Neuronal stem cell (in vitro differentiated cells): ENCODE measurements at places on chromosomes 7 and 10.

DNA sequence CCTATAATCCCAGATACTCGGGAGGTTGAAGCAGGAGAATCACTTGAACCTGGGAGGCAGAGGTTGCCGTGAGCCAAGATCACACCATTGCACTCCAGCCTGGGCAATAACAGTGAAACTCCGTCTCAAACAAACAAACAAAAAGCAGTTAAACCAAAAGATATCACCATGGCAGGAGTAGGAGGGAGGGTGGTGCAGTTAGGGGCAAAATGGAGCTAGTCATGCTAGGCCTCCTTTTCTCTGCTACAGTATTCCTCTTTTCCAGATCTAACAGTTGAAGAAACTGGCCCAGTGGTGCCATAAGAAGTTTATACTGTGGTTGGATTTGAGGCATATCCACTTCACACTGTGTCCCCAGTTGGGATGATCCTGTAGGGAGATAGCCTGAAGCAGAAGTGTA, 261.6 kb downstream of the SKIDA1 start:
- no peak for DNase-seq

DNA sequence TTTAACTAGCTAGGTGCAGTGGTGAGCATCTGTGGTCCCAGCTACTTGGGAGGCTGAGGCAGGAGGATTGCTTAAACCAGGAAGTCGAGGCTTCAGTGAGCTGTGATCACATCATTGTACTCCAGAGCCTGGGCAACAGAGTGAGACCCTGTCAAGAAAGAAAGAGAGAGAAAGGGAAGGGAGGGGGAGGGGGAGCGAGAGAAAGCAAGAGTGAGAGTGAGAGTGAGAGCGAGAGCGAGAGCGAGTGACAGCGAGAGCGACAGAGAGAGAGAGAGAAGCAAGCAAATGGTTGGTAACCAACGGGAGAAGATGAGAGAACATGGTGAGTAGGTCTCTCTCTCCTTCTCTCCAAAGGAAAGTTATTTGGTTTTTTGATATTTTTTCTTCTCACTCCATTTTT, 69.8 kb upstream of the DGKI start:
- DNase-seq: no peak

DNA sequence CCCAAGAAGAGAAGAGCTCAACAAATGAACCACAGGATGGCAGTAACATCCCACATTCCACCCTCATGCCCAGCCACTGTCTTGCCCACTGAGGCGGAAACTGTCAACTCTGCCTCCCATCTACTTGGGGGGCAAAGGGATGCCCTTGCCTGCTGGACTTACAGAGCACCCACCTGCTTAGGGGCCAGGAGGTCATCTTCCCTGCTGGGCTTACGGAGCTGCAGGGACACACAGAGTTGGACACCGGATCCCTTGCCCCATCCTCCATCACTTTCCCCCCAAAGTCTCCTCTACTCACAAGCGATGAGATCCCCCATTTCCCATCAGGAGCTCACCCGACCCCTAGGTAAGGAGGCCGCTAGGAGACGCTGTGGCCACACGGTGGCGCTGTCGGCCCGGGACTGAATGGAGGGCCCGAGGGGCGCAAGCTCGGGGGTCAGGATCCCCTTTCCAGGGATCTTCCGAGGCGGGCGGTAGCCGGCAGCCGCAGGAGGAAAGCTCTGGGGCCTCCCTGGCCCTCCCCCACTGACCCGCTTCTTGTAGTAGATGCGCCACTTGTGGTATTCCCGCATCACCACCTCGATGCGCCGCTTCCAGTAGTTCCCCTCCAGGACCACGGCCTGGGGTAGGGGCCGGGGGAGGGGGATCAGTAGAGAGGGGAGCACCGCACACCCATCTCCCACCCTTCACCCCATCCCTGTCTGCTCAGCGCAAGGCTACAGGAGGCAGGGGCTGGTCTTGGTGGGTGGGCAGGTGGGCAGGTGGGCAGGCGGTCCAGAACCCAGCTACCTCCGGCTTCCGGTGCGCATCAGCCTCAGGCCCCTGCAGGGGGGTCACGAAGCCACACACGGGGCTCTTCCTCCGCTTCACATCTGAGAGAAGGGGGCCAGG, 17.3 kb downstream of the MLXIPL start:
- peak; percentile 90 for DNase-seq

DNA sequence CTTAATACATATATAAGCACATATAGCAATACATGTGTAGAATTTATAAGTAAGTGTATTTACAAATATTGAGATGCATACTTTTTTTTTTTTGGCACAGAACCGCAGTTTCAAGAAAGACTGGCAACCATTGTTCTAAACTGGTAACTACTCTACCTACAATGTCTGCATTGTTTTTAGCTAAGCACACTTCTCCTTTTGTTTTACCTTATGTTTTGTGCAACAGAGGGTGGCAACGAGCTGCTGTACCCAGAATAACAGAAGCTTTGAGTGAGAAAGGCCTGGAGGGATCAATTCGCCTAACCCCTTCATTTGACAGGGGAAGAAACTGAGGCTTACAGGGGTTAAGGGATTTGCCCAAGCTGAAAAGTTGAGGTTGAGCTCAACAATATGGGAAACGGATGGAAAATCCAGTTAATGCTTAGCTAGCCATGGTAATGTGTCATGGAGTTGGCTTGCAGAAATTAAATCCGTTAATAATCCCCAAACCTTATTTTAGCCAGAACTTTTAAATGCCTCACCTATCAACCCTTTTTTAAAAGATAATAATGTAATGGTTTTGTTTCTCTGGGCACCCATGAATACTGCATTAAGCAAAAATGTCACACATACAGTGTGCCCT, 25.5 kb downstream of the FZD1 start:
- no peak for DNase-seq

- no peak for DNase-seq
These were observed 19.0 kb upstream of the TMEM26 start for GRCh38 chr10:61472090-61472674.

DNA sequence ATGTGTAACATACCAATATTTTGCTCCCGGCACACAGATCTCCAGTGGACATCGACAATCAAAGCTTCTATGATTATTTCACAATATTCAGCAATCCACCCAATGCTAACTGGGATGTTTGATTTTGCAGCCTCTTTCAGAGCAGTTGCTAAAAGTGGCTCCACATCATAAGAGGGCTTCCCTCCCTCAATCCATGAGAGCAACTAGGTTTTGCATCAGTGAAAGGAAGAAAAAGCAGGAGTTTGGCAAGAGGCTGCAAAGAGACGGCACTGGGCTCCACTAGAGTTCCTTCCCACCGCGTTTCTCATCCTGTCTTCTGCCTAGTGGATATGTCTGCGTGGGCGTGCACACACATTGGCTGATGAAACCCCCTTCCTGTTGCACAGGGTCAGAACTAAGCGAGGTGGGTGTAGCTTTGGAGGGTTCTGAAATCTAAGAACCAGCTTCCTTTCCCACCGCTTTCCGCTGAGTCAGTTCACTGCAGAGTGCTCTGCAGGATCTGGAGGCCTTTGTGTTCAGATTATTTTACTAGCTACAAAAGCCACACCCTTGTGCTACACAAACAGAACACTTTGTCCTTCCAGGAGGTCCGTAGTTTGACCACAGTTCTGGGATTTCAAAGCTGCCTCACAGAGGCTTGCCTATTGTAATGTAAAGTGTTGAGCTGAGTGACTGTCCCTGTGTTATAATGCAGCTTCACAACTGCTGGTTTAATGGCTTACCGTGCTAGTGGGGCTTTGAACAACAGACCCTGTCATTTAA, 28.1 kb downstream of the ARL4A start:
- peak; percentile 64 for DNase-seq

DNA sequence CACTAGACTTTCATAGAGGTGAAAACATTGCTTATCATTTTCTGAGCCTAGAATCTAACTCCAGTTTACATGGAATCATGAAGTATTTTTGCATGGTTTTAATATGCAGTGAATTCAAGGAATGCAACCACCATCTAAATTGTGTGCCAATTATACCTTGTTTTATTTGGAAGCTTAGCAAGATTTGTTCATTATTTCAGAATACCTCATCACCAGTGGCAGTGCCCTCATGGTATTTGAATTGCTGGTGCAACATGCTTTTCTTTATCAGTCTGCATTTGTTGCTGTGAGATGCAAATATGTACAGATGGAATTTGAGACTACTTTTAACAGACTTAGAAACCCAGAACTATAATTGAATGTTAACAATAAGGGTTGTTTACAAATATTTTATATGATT, 18.7 kb upstream of the ZNF800 start:
- DNase-seq: no peak

DNA sequence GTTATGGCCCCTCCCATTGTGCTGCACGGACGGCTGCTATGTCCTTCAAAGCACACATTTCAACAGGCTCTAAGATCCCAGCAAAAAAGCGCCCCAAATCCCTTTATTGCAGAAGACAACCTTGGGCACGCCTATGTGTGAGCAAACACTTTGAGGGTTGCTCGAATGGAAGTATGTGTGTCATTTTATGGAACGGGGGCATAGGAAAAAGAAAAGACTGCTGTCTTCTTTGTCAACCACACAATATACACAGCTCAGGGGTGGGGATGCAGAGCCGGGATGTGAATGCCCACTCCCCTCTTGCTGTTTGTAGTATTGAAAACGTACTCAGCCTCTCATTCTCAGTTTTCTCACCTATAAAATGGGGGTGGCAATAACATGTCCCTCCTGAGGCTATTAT, 32.0 kb downstream of the C10orf53 start:
- DNase-seq: no peak

DNA sequence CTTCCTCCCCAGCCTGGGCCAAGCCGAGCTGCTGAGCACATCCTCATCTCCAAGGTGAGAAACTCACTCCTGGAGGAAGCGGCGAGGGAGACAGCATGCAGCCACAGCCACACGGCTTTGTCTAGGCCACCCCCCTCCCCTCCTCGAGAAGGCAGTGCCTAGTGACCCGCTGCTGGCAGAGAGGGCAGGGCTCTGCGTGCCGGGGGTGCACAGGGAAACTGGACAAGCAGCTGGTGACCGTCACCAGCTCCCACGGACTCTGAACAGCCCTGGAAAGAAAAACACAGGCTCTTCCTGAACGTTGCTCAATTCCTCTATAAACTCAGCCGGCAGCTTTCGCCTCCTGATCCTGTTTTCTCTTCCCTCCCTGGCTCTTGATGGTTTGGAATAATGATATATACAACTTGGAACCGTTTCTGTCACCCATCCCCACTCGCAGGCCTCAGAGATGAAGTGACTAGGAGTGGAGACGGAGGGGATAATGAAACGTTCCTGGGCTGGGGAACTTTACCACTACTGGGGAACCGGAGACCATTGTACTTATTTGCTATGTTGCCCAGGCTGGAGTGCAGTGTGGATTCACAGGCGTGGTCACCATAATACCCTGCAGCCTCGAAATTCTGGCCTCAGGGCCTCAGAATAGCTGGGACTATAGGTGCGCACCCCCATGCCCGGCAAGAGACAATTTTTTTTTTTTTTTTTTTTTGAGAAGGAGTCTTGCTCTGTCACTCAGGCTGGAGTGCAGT, 19.3 kb downstream of the PAPOLB start:
- no peak for DNase-seq

- no peak for DNase-seq
These were observed 62.1 kb downstream of the ABCC2 start for GRCh38 chr10:99844433-99844955.

DNA sequence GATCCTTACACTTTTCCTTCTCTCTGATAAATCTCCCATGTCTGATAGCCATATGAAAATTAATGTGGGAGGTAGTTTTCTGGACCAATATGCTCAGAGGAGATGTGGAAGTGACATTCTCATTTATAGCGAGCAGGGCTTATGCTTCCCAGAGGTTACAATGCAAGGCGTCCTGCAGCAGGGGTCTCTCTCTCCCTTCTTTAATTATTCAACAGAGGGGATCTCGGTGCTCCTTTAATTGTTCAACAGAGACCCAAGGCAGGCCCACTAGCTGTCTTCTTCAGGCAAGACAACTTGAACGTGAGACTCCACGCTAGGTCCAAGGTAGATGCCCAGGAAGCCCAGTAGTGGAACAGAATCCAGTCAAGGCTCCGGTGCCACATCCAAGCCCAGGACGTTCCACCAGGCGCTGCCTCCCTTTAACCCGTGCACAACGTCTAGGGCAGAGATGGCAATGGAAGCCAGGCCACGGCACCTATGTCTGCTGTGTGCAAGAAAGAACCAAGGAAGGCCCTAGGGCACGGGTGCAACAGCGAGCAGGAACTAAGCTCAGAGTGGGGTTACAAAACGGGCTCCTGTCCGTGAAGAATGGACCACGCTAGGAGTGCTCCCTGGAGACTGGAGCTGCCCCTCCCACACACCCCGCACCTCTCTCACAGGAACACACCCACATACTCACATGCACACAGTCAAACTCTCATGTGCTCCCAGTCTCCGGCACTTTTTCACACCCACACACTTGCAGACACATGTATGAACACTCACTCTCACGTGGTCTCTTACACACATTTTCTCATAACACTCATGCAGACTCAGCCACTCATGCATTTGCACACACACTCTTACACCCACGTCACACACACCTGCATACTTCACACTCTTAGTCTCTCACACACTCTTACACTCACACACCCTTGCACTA, 230.4 kb downstream of the TNS3 start:
- no peak for DNase-seq

- no peak for DNase-seq
These were observed 26.5 kb downstream of the LMTK2 start for GRCh38 chr7:98133181-98133580.

DNA sequence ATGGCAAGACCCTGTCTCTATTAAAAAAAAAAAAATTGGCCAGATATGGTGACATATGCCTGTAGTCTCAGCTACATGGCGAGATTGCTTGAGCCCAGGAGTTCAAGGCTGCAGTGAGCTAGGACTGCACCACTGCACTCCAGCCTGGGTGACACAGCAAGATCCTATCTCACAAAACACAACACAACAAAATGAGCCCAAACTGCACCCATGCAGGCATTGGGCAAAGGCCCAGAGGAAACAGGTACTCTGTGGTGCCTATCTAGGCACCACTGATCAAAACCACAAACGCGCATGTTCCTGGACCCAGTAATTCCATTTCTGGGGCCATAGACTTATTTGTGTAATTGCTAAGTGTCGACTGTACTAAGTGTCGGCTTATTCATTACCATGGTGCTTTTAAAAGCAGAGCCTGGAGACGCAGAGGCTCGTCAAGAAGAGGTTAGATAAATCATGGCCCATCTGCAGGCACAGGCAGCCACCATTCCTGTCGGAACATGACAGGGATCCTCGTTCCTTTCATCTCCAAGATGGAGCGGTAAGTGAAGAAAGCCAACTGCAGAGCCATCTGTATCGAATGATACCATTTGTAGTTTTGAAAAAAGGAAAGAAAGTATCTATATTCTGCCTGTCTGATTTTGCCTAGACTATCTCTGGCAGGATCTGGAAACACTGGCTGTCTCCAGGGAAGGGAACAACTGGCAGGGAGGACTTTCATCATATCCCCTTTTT, 160.4 kb upstream of the RHEB start:
- DNase-seq: no peak
